Fibroblast of skin of left quadriceps (primary cell): ENCODE measurements at places on chromosomes 7 and 10.

- no peak for DNase-seq
These were observed 2.2 kb upstream of the FZD8 start for GRCh38 chr10:35644050-35644950.

DNA sequence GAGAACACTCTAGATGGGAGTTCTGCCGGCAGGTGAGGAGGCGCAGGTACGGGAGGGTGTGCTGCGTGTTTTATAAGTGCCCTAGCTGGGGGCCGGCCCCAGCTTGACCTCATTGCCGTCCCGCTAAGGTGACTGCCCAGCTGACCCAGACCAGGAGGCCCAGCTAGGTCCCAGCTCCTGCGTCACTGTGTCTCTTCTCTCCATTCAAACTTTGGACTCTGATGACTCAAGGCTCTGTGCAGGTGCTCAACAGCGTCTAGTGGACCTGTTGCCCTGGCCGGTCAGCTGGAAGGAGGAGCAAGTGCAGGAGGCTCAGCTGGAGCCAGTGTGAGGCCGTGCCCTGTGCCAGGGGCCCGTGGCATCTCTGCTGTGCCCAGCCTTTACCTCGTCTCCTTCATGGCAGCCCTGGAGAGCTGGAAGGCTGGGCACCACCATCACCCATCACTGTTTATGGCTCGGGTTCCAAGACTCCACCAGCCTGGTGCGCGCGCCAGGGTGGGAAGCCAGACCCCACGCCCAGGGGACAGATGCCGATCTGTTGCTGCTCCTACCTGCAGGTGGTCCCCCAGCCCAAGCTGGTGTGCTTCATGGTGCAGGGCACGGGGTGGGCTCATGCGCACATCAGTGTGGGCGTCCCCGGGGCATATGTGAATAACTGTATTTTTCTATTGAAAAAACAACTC lies 14.6 kb downstream of the LHPP start:
- DNase-seq, result no peak

DNA sequence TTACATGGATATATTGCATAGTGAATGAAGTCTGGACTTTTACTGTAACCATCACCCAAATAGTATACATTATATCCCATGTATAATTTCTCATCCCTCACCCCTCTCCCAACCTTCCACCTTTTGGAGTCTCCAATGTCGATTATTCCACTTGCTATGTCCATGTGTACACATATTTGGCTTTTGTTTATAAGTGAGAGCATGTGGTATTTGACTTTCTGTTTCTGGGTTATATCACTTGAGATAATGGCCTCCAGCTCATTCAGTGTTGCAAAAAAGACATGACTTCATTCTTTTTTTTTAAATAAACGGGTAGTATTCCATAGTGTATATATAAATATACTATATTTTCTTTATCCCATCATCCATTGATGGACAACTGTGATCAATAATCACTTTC lies 288.6 kb upstream of the BMPER start:
- no peak for DNase-seq

DNA sequence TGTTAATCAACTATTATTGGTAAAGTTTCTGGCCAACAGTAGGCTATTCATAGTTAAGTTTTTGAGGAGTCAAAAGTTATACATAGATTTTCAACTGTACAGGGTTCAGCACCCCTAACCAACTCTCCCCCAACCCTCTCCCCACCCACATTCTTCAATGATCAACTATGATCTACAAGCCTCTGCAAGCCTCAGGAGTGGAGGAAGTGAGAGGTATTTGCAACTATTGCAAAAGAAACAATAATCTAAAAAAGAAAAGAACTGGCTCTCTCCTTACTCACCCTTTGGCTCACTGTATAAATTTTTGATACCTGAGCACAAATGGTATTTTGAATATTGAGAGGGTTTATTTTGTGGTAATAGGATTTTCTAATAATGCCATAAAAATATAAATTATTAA lies 179.8 kb downstream of the IPMK start:
- DNase-seq, result no peak

GRCh38 chr10:112429147-112429546 lies 17.6 kb downstream of the ZDHHC6 start:
- DNase-seq, result no peak

GRCh38 chr10:5317547-5318107 lies 47.1 kb upstream of the UCN3 start:
- peak; percentile 43 for DNase-seq

DNA sequence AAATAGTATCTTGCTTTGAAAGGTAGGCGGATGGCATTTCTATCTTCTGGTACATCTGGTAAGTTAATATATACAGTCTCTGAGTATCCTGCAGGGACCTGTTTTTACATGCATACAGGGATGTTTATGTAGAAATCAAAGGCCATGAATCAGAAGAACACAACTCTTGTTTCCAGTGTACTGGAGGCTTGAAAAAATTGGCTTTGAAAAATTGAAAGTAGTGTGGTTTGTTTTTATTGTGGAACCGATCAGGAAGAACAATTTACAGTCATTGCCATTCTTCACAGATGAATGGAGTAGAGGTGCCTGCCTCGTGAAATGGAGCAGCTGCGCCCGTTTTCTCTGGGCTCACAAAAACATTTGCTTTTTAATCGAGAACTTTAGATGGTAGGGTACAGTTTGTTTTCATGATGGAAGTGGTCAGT lies 54.0 kb upstream of the RPA3 start:
- DNase-seq, result no peak

DNA sequence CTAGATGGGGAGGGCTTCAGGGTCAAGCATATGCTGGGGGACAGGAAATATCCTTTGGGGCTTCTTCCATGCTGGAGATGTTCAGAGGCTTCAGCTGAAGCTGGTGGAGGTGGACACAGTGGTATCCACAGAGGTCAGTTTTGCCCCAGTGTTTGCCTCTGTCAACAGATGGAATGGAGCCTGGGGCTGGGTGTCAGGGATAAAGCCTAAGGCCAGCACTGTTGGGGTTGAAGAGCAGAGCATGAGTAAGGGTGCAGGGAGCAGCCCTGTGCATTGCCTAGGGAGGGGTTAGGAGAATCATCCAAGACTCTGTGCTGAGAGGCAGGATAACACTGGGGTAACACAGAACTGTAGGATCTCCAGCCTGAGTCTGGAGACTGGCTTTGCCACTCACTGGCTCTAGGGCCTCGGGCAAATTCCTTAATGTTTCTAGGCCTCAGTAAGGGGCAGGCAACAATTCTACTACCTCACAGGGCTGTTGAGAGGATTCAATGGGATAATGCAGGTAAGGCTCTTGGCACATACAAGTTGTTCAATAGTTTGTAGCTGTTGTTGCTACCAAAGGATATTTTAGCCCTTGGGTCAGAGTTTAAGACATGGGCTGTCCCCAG lies 21.8 kb upstream of the MYL7 start:
- no peak for DNase-seq
